ENCODE measurements at places on chromosomes 4 and X.

DNA sequence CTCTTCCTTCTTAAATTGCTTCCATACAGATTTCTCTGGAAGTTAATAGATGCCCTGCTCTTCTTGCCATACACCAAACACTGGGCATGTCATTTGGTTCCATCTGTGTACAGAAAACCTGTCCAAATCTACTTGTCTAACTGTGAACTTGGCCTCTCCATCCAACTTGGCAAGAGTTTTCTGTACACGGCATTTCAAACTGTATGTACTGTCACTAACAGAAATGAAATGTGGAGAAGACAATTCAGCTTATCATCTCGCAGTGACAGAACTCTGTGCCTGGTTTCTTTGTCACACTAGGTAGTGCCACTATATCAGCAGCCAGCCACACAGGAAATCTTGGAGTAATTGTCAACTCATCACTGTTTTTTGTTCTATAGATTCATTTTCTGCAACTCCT, 58.2 kb downstream of the CXXC4 start:
- DNase-seq = no peak

DNA sequence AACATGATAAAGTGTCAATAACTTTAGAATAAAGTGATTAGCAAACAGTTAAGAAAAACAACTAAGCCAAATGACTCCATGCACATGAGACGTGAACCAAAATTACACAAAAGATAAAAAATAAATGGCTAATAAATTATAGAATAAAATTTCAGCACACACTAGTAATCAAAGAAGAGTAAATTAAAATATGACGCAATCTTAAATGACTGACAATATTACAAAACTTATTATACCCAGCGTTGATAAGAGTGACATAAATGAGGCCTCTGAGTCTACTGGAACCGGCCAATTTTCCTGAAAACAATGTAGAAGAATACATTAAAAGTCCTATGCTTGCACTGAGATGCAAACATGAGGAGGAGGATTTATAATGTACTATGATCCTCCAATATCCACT, 187.4 kb downstream of the DHX15 start:
- no peak for DNase-seq

DNA sequence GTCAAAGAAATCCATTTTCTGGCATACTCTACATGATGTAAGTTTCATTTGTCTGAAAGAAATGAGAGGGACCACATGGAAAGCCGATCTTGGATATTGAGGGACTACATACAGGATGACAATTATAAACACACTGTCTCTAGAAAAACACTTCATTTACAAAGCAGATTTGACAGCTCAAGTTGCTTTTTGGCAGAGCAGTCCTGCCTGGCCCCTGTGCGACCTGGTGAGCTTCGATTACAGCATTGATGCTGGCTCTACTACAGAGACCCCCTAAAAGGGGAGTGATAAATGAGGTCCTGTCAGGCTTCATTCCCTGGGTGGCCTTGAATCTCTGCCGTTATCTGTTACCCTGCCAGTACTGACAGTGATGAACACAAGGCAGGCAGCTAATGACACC, 215.2 kb upstream of the NOCT start:
- no peak for DNase-seq

DNA sequence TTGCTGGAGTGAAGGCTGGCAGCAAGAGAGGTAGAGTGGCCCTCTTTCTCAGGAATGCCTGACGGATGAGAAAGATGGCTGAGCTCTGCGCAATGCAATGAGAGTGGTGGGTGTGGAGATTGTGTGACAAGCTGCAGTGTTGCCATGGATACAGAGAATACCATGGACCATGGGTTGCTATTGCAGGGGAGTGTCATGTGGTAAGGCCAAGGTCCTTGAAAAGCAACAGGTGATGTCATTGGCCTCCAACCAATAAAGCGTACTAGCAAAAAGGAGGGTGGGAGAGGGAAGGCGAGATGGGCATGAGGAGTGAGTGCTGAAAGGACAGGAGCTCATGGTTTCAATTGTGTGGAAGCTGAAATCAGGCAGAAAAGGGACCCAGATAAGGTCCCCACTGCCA, 1.8 kb downstream of the PNMA5 start:
- no peak for DNase-seq

- DNase-seq = no peak
These were observed 78.0 kb downstream of the COX7B2 start for GRCh38 chr4:46830971-46831454.

GRCh38 chr4:127261476-127261875, 371.3 kb upstream of the INTU start:
- DNase-seq = no peak

All from ovary (tissue), 10 donors.